ENCODE measurements at places on chromosomes 16 and 17. TPM values are rescaled to one million over a fixed set of nuclear protein-coding genes. Genes with fewer than 3 reads are reported as not detected.

Gene KRT31
- not detected for total RNA-seq

Gene SLFN14
- total RNA-seq, result not detected

Gene ZACN
- total RNA-seq, result 0.23 TPM

Gene CD300C
- total RNA-seq, result 0.27 TPM

Gene CCDC57
- 19.9 TPM for total RNA-seq

Gene ASPHD1
- total RNA-seq, result 43.3 TPM

Gene C17orf67
- total RNA-seq, result 2.2 TPM

Gene FOXF1
- not detected for total RNA-seq

- DNase-seq, result no peak
Measured at GRCh38 chr17:8576559-8577294, 53.8 kb downstream of the MYH10 start.

- no peak for DNase-seq
Measured at GRCh38 chr16:3561626-3562025, 15.6 kb downstream of the NLRC3 start.

DNA sequence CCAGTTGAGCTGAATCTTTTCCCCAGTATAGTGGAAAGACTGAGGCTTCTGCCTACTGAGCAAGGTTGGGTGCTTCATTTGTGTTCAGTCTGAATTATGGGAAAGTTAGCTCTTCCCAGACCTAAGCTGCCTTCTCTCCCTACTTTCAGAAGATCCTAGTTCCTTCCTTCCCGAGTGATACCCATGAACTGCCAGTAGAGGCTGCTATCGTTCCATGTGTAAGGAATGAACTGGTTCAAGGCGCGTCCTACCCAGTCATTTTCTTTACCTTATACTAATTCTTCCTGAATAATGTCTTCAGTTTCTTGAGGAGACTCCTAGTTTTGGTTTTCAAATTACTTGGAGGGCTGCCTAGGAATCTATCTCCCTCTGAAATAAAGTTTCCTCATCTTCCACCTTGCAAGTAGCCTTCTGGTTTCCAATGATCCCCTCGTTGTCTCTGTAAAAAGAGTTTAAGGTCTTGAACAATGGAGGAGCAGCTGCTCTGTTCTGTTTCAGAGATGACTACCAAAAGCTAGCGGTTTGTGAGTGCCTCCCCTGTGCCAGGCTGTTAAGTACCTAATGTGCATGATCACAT, 934 bp upstream of the AOC2 start:
- DNase-seq, result peak; percentile 28

DNA sequence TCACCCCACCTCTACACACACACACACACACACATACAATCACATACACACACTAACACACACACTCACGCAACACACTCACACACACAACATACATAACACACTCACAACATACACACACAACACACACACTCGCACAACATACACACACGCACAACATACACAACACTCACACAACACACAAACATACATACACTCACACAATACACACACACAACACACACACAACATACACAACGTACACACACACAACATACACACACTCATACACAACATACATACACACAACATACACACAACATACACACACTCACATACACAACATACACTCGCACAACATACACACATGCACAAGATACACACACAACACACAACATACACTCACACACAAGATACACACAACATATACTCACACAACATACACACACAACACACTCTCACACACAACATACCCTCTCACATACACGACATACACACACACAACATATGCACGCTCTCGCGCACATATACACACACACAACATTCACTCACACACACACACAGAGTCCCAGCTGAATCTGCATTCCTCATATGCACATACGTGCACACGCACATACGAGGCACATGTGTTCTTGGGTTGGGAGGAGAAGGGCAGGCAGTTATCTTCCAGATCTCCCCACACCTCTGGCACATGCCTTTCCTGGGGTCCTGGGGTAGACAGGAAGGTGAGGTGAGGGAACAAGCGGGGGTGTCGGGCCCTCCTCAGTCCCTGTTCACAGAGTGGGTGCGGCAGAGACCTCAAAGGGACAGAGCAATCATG, 1.1 kb downstream of the ASGR2 start:
- DNase-seq, result no peak

DNA sequence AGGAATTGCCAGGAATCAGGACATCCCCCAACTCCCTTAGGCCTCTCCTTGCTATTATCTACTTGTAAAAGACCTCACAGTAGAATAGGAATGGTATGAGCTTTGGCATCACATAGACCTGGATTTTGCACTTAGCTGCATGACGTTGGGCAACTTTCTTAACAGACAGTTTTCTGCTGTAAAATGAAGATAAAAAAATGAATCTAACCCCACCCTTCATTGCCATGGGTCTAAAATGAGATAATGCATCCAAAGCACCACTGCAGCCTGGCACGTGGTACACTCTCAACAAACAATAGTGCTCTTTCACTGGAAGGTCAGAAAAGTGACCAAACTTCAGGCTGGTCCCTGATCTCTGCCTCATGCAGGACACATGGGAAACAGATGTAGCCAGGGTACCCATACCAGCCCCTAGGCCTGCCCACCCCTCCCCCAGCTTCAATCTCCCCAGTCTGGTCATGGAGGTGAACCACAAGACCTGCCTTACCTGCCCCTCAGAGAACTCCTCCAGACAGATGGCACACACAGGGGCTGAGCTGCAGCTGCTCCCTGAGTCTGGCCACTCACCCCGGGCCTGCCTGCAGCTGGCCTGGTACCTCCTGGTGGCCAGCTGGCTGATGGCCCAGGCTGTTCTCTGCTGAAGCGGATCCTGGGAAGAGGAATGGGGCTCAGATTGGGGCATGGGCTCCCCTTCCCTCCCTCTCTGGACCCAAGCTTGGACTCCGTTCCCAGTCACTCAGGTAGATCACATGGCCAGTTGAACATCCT, 8.5 kb upstream of the SUPT4H1 start:
- DNase-seq, result no peak

DNA sequence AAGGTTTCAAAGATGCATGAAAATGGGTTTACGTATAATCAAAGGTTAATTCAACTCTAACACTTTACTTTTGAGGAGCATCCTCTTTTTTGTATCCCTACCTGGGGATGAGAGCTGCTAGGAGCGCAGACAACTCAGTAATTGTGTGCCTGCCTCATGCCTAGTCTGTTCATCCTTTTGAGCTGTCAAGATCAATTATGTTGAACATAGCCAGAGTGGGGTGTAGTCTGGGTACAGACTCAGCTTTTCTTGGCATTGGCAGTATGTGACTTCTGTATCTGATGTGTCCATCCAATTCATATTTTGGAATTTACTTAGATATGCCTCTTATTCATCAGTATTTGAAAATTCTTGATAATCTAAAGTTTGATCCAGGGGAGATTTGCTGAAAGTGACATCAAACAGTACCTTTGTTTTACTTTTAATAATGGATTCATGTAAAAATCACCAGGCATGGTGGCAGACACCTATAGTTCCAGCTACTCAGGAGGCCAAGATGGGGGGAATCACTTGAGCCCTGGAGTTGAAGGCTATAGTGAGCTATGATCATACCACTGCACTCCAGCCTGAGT, 24.1 kb downstream of the PRKCA start:
- DNase-seq, result no peak

DNA sequence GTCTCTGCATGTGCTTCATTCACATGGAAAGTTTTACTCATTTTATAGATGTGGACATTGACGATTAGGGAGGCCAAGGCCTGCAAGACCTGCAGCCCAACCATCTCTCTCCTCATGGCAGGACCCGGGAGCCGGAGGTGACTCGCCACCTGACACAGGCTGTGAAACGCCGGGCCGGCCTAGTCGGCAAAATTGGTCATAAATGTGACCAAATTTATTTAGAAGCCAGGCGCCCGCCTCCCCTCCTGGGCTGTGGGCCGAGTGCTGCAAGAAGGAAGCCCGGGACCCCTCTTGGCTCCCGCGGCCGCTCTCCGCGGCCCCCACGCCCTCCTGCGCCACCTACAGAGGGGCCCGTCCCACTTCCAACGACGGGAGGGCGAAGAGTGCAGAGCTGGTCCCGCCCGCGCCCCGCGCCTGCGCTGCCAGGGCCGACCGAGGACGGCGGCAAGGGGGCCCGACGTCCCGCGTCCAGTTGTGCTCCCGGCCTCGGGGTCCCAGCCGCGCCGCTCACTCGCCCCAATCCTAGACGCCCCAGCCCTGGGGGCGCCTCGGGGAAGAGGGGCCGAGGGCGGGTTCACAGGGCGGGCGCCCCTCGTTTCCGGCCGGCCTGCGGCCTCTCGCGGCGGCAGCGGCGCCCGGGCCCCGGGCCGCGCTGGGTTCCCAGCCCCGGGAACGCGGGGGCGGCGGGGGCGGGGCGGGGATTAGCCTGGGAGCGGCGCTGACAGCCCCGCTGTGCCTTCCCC, 47.5 kb downstream of the WNT3 start:
- no peak for DNase-seq

DNA sequence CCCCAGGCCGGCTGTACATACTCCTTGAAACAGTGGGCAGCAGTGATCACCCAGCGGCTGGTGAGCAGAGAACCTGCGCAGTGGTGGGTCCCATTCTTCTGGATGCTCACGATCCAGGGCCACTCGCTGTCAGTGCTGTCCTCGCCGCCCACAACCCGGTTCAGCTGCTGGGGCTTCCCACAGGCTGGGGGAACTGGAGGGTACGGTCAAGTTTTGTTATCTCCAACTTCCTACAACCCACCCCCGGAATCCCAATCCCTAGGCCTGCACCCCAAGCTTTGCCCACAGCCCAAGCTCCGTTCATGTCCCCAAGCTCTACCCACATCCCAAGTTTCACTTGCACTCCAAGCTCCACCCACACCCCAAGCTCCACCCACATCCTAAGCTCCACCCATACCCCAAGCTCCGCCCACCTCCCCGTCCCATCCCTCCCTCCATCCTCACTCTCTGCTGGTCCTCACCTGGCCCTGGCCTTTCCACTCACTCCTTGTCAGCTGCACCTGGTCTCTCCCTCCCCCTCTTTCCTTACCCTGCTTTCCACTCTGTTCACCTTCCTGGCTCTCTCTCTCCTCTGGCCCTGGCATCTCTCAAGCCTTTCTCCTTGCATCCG, 1.8 kb downstream of the PRSS22 start:
- no peak for DNase-seq

- DNase-seq, result no peak
Measured at GRCh38 chr17:4956493-4957061, 5.7 kb downstream of the ENO3 start.

DNA sequence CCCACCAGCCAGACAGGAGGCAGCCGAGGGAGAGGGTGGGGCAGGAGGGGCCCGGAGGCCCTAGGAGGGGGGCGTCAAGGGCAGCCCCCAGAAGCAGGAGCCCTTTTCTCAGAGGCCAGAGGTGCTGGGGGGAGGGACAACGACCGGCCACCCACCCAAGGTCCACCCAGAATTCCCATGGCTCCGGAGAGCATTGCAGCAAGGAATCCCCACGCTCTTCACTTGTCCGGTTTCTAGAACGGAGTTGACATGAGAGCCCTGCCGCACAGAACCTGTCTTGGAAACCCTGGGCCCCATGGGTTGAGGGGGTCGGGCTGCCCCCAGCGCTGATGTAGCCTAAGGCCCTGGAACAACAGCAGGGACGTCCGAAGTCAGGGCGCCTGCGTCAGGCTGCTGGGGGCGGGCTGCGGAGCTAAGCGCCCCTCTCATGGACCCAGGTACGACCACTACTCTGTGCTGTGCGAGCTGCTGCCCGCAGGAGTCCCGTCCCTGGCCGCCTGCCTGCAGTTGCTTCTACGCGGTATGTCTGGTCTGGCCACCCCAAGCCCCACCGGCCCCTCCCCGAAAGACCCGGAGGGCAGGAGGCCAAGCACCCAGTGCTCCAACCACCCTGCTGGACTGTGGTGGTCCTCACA, 11.2 kb downstream of the CYBC1 start:
- DNase-seq, result no peak

GRCh38 chr17:42329025-42329976, 41.0 kb downstream of the STAT5A start:
- peak; percentile 86 for DNase-seq

DNA sequence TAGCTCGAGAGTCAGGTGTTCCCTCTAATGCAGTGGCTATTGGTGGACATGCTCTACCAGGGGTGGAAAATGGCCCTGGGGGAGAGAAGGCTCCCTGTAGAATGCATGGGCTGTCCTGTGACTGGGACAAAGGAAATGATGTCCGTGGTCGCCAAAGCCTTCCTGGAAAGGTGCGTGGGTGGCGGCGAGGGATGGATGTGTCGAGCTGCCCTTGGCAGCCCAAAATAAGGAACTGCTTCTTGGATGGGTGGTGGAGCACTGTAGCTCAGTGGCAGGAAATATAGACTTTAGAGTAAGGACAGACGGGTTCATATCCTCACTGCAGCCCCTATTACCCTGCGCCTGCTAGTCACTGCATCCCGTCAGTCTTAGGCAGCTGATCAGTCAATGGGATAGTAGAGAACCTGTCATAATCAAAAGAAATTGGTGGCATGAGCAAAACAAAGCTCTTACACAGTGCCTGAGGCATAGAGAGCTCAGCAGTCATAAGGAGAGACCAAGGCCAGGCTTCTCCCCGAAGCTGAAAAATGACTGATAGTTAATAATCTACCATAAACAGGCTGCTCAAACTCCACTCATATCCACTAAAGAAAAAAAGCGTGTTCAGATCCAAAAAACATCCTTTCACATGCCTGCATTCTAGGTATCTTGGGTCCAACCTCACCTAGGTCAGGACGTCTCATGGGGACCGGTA, 123.5 kb upstream of the PLCG2 start:
- DNase-seq, result no peak

GRCh38 chr17:19614900-19615299, 33.7 kb upstream of the ALDH3A2 start:
- no peak for DNase-seq

DNA sequence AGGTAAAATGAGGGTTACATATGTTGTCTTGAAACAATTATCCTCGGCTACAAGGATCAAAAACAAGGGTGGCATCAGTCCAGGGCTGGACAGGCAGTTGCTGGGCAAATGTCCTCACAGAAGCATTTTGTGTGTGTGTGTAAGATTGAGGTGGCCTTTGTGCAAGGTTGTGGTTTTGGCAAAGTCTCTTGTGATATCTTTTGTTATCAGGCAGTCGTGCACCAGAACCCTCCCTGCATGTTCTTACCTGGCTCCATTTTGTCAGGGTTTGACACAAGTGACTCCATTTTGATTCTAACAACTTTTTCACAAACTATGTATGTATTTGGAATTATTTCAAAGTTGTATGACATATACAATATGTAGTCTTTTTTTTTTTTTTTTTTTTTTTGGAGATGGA, 20.0 kb downstream of the CHAD start:
- DNase-seq, result no peak

GRCh38 chr16:86984343-86984742, 332.8 kb downstream of the C16orf95 start:
- no peak for DNase-seq

- DNase-seq, result no peak
Measured at GRCh38 chr17:65530523-65531255, 30.8 kb downstream of the AXIN2 start.
